Psoas muscle (tissue), 8 donors: ENCODE measurements at places on chromosomes 1 and 21. TPM values are rescaled to one million over a fixed set of nuclear protein-coding genes. Genes with fewer than 3 reads are reported as not detected.

- DNase-seq: no peak
Observed at GRCh38 chr1:50971748-50972305, 1.8 kb downstream of the CDKN2C start.

GRCh38 chr21:44413566-44414290 lies 41.6 kb upstream of the LRRC3 start:
- DNase-seq: no peak

GRCh38 chr1:59128239-59128736 lies 168.6 kb upstream of the FGGY start:
- no peak for DNase-seq

- DNase-seq: no peak
Observed at GRCh38 chr1:40868051-40868723, 6.0 kb upstream of the CITED4 start.

GRCh38 chr1:227325156-227325555 lies 6.9 kb upstream of the CDC42BPA start:
- no peak for DNase-seq

DNA sequence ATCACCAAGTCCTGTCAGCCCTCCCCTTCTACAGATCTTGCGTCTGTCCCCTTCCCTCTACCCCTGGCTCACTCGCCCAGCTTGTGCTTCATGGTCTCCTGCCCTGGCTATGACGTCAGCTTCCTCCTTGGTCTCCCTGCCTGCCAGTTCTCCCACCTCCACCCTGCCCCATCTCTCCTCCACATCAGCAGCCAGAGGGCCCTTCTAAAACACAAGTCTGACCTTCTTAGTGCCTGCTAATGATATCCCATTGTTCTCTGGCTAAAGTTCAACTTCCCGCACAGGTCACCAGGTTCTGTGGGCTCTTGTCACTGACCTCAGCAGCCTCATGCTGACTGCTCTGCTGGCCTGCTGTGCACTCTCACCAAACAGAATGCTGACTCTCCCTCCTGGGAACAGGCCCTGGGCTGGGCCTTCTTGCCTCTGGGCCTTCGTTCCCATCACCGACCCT lies 24.7 kb upstream of the MYCL start:
- DNase-seq: no peak

DNA sequence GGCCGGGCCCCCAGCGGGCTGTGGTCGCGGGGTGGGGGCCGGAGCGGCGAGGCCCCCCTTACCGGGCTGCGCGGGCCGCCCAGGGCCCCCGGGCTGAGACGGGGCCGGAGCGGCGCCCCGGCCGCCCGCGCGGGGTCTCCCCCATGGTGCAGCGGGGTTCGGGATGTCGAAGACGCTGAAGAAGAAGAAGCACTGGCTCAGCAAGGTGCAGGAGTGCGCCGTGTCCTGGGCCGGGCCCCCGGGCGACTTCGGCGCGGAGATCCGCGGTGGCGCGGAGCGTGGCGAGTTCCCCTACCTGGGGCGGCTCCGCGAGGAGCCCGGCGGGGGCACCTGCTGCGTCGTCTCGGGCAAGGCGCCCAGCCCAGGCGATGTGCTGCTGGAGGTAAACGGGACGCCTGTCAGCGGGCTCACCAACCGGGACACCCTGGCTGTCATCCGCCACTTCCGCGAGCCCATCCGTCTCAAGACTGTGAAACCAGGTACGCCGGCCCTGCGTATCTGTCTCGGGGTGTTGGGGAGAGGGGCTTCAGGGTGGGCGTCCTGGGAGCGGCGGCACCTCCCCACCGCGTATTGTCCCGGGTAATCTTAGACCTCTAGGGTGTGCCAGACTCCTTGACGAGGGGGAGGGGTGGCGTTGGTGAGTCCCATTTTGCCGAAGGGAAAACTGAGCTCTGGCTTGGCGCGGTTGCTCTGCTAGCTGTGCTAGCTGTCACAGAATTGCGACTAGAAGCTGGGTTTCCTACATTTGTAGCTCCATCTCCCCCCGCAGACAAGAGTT lies 745 bp downstream of the MAGI3 start:
- peak; percentile 77 for DNase-seq

DNA sequence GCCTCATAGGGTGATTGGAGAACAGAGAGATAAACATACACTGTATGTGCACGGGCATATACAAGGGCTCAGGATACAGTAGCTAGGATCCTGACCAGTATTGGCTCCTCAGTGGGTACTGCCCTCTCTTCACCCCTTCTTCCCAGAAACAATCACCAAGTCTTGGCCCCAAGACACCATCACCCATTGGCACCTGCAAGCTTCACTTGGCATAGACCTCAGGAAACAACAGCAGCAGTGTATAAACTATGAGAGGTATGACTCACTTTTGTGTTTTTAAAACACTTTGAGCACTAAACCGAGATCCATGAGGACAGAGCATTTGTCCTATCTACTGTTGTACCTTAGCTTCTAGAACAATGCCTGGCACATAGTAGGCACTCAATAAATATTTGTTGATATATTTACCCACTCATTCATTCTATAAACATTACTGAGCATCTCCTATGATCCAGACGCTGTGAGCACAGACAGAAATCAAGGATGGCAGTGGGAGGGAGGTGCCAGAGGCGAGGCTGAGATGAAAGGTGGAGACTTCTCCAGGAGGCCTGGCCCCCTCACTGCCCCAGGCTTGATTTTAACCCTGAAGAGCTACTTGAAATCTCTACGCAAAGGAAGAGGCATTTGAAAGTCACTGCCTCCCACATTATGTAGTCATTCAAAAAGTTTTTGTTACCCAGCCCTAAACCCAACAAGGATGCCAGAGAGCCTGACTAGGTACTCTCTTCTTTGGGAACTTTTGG lies 95.2 kb downstream of the CAMK2N1 start:
- no peak for DNase-seq

DNA sequence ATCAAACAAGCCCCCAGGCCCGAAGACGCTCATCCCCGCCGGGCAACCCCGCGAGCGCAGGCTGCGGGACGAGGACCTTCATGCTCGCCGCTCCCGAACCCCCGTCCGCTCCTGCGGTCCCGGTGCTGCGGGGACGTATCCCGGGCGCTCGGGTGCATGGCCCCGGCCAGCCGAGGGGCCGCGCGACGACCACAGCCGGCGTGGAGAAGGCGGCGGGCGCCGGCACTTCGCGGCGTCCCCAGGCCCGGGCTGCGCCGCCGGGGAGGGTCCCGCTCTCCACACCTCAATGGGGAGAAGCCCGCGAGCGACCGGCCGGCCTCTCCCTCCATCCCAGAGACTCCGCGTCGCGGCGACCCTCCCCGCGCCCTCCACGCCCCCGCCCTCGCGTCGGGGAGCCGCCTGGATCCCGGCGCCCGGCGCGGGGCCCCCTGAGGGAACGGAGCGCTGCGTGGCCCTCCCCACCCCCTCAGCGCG lies 401 bp downstream of the ERRFI1 start:
- DNase-seq: no peak

DNA sequence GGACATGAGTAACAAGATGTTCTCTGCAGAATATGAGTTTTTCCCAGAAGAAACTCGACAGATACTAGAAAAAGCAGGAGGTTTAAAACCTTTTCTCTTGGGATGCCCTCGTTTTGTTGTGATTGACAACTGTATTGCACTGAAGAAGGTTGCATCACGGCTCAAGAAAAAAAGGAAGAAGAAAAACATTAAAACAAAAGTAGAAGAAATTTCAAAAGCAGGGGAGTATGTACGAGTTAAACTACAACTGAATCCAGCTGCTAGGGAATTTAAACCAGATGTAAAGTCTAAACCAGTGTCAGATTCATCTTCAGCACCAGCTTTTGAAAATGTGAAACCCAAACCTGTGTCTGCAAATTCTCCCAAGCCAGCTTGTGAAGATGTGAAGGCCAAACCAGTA lies 92.5 kb downstream of the TTC3 start:
- DNase-seq: no peak

DNA sequence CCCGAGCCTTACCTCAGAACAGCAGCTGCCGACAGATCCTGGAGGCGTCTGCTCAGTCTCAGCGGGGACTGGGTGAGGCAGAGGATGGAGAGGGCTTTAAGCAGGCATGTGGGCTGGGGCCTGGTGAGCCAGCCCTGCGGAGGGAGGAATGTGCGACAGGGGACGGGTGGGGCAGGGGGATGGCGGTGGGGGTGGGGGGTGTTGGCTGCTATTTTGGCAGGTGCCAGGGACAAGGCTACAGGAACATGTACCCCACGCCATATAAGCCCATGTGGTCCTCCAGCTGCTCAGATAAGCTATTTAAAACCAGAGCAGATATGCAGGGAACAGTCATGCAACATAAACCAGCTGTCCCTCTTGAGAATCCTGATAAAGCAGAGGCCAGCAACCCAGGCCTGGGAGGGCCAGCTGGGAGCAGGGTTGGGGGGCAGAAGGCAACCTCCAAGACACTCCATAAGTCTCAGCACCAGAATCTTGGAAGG lies at the start of gene TNNT2:
Gene TNNT2, minus strand, starts transcription at position 70 of the 482 bp plus-strand sequence. CDS start 4,426 bp downstream, outside the sequence.
- DNase-seq: no peak

DNA sequence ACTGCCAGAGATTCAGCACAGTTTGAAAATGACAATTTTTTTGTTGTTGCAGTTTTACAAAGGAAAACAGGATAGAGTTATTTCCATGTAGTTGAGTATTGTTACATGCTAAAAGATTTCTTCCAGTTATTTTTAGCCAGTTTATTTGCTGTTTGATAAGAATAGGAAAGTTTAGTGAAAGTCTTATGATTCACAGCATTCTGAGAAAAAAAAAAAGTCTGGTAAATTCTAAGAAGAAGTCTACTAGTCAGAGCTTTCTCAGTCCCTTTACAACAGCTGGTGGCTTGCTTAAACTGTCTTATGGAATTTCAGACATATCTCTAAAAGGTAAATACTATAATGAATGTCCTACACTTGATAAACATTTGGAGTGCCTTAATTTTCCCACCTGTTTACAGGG lies 341.7 kb downstream of the DSCAM start:
- no peak for DNase-seq

GRCh38 chr1:83860490-83861221 lies 138.3 kb downstream of the TTLL7 start:
- peak; percentile 74 for DNase-seq

GRCh38 chr1:173476665-173477285 lies 360 bp upstream of the PRDX6 start:
- peak; percentile 97 for DNase-seq

DNA sequence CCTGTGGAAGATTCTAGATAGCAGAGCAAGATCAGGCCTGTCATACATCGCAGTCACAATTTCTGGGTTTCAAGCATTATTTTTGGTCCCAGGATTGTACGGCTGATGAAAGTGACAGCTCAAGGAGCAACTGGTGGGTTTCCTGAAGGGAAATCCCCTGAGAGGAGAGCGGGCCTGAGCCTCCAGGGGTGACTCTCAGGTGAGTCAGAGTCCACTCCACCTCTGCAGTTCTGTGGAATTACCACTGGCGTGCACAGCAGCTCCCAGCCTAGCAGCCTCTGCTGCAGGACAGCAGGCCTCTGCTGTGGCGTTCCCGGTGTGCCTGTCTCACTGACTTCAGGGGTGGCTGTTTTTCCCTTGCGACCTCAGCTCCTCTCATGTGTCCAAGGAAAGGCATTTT lies 24.4 kb downstream of the SLC66A1 start:
- DNase-seq: no peak

DNA sequence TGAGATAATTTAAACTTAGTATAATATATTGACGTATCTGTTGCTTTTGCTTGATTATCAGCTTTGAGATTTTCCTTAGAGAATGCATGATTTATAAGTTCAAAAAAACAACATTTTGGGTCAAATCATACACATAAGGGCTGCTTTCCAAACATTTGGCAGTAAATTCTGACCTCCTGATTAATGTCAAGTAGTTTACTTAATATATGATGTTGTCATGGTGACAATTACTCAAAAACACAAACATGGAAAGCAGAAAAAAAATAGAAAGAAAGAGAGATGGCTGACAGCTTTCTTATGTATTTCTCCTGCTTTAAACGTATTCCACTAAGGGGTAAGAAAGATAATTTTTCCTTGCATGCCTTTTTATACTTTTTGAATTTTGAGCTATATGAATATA lies 258.2 kb upstream of the C1orf105 start:
- no peak for DNase-seq

GRCh38 chr21:42411891-42412635 lies 8.4 kb downstream of the UBASH3A start:
- DNase-seq: no peak

- no peak for DNase-seq
Observed at GRCh38 chr1:182041615-182042014, 19.9 kb downstream of the ZNF648 start.

- no peak for DNase-seq
Observed at GRCh38 chr1:169692756-169693460, 18.5 kb downstream of the SELL start.

DNA sequence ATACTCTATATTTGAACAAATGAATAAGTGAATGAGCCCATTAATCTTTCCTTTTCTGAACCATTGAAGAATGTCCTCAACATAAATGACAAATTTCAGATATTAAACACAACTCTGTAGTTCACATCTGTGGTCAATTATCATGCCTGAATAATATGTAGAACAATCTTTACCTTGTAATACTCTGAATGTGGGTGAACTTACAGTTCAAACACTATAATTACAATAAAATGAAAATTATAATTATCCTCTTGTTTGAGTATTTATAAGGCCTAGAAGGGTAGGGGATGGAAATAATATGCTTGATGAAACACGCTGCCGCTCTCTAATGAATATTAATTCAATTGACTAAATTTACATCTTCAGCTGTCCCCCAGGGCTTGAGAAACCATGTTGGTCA lies 8.7 kb upstream of the SFPQ start:
- no peak for DNase-seq

DNA sequence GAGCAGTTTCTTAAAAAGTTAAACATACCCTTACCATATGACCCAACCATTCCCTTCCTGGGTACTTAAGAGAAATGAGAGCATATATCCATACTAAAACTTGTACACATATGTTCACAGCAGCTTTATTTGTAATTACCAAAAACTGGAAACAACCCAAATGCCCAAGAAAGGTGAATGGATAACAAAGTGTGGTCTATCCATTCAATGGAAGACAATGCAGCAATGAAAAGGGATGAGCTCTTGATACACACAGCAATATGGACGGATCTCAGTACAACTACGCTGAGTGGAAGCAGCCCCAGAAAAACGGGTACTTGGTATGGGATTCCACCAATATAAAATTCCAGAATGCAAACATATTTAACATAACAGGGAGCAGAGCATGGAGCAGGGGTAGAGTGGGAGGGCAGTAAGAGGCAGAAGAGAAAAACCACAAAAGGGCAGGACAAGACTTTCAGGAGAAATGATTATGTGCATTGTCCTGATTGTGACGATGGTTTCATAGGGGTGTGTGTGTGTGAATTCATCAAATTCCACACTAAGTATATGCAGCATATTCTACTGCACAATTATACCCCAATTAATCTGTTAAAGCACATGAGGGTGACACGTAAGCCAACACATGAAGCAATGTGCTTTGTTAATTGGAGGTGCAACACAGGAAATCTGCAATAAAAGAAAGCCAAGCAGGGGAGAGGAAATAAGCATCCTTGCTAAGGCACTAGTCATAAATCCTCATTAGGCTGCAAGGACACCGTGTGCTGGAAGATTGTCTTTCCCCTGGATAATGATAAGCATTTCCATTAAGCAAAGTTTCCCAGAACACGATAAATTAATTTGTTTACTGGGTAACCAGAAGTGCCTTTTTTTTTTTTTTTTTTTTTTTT lies 113.1 kb upstream of the KRTAP19-8 start:
- DNase-seq: no peak

The IGSF5 gene
- total RNA-seq: not detected

The MROH9 gene
- total RNA-seq: not detected

The AMY1A gene
- not detected for total RNA-seq

The PIGR gene
- 0.49 TPM for total RNA-seq

The FBXO2 gene
- total RNA-seq: 1.2 TPM

The FAM163A gene
- total RNA-seq: 0.15 TPM

The S100A7A gene
- not detected for total RNA-seq

The GPR52 gene
- not detected for total RNA-seq

The RC3H1 gene
- 27.9 TPM for total RNA-seq

The S100A4 gene
- 27.0 TPM for total RNA-seq

The VAV3 gene
- 1.2 TPM for total RNA-seq

The FCRLA gene
- total RNA-seq: 0.49 TPM
